Activated CD4-positive, alpha-beta T cell treated with anti-CD3 and anti-CD28 coated beads, Interleukin-10, Interleukin-2, amounts not matched to agents 100 ng/mL and 50 ng/mL, durations not matched to agents 16 hours and 8 hours (primary cell): ENCODE measurements at places on chromosomes 11 and 22.
A peak's percentile ranks its signal among the peaks of the same experiment; 100 is the strongest.

DNA sequence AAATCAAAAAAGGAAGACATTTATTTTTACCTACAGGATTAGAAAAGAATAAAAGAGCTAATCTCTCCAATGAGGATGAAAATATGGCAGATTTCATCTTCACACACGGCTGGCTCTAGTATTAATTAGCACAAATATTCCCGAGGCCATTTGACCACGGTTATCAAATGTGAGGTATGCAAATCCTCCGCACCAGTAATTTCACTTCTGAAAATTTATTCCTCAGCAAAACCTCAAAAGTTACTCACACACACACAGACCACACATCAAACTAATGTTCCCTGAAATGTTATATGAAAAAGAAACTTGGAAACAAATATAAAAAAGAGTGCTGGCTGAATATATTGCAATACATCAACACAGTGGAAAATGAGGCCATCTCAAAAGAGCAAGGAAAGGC lies 32.8 kb downstream of the CELSR1 start:
- no peak for DNase-seq

- DNase-seq, result no peak
Measured at GRCh38 chr11:3232956-3233355, 739 bp upstream of the MRGPRE start.

DNA sequence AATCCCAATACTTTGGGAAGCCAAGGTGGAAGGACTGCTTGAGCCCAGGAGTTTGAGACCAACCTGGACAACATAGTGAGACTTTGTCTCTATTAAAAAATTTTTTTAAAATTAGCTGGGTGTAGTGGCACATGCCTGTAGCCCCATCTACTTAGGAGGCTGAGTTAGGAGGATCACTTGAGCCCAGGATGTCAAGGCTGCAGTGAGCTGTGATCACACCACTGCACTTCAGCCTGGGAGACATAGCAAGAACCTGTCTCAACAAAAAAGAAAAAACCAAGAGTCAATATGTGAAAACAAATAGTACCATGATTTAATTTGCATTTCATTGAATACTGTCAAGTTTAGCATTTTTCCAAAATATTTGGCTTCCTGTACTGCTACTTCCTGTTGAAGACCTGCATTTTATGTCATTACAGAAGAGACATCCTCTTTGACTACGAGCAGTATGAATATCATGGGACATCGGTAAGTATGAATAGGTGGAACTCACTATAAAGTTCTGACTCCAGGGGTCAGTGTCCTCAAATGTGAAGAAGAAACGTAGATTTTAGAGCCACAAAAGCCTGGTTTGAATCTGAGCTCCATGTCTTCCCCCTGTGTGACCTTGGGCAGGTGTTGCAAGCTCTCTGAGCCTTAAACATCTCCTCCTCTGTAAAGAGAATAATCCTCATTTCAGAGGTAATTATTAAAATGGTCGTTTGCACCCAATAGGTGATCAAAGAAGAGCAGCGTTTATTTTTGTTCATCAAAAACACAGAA lies 16.0 kb downstream of the CDC45 start:
- no peak for DNase-seq

DNA sequence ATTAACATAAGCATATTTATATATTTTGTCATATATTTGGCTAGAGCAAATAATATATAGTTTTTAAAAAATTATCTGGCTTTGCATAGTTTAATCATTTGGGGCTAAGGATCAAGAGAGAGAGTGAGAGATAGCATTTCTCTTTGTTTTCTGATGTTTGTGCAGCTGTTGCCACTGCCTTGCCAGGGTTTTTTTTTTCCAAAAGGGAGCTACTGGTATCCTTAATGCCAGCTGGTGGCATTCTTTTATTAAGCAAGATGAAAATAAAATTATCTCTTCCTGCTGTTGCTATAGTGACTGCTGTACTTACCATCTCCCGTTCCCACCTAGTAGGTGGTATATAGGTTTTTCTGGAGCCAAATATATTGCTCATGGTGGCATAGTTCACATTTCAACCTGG lies 793.3 kb upstream of the ARHGAP42 start:
- DNase-seq, result no peak

DNA sequence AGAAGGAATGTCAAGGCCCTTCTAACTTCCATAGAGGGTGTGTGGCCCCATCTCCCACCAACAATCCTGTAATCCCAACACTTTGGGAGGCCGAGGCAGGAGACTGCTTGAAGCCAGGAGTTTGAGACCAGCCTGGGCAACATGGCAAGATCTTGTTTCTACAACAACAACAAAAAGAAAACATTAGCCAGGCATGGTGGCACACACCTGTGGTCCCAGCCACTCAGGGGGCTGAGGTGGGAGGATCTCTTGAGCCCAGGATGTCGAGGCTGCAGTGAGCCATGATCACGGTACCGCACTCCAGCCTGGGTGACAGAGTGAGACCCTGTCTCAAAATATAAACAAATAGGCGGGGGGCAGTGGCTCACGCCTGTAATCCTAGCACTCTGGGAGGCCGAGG lies 16.9 kb downstream of the TSPAN32 start:
- no peak for DNase-seq

- DNase-seq, result no peak
Measured at GRCh38 chr22:31881865-31882264, 62.5 kb upstream of the YWHAH start.

DNA sequence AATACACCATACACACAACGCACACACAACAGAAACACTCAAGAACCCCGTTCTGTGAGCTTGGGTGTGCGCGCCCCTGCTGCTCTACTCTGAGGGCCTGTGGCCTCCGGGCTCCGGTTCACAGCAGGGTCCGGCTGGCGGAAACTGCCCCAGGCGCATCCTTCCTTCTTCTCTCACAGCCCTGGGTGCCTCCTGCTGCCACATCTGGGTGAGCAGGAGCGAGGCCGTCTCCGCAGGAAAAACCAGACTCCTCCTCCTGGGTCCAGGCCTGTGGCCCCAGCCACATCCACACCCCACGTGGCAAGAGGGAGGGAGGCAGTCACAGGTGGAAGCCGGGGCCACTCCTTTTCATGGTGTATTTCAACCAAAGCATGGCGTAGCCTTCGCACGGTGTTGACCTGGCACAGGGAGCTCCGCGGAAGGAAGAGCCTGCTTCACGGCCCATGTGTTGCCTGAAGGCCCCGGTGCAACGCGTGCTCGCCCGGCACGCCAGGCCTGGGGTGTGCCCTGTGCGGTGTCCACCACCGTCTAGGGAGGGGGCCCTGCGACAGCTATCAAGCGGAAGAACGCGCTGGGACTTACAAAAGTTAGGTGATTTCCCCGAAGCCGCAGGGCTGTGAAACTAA lies 1502.7 kb downstream of the TBC1D22A start:
- DNase-seq, result no peak

- no peak for DNase-seq
Measured at GRCh38 chr11:14619603-14620531, 23.7 kb upstream of the PDE3B start.

GRCh38 chr11:124961972-124962609 lies 8.1 kb downstream of the CCDC15 start:
- peak; percentile 71 for DNase-seq

DNA sequence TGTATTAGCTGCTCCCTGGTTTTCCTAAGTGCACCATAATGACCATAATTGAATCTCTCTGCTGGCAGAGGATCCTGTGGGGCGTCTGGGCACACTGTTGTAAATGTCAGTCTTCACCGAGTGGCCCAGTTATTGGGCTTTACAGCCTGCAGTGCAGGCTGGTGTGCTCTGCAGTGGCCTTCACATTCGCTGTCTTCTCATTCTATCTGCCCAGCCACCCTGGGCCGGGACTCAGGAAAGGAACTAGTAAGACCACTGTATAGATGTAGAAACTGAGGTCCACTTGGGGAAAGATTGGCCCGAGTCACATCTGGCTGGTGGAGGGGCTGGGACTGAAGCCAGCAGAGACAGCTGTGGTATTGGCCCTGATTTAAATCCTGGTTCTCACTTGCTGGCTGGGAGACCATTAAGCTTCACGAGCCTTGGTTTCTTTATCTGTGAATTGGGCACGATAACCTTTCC lies 49.3 kb downstream of the TSPAN18 start:
- no peak for DNase-seq

GRCh38 chr11:9535189-9535781 lies 38.2 kb upstream of the WEE1 start:
- peak; percentile 81 for DNase-seq

DNA sequence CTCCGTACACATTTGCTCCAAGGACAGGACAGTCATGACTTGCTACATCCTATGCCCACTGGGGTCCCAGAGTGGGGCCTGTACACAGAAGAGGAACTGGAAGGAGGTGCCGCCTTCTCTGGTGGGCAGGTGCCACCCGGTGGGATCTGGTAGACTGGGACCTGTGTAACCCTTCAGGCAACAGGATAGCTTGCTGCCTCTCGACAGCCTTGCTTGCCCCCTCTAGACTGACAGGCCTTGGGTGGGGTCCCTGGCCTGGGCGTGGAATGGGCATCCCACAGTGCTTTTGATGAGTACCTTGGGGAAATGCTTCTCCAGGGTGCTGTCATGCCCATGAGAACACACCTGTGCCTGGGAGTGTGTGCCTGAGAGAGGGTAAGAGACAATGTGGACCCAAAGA lies 15.8 kb downstream of the SHANK3 start:
- no peak for DNase-seq

DNA sequence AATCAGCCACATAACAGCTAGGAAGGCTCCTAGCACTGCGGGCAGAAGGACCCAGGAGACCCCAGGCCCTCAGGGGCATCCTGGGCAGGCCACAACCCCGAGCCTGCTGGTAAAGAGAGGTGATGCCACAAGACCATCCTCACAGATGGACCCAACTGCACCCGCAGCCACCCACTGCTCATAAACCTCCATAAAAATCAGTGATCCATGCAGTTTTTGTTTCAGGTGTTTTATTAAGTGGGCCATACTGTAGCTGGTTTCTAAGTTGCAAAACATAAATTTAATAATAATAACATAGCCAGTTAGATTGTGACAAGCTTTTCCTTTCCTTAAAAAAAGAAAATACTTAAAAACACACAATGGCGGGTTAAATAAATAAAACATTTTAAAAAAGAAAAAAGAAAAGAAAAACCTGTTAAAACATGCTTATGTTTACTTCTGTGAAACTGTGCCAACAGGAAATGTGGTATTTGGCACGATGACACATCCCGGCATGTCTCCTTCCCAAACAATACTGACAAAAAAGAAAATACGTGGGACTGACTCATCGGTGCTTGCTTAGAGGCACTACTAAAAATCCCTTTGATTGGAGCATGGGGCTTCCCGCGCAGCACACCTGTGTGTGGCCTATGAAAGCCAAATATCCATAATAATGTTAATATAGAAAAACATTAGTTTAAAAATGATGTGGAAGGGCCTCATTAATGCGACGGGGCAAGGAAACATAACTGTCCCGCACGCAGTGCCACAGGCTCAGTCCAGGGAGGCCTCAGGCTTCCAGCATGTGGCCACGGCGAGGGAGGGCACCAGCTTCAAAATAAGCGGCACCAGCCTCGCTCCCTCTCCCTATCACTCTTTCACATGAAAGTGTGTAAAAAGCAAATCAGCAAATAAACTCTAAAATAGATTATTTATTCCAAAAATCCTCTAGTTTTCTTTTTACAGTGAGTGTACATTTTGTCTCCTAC lies 47.5 kb upstream of the SCUBE2 start:
- DNase-seq, result peak; percentile 58

DNA sequence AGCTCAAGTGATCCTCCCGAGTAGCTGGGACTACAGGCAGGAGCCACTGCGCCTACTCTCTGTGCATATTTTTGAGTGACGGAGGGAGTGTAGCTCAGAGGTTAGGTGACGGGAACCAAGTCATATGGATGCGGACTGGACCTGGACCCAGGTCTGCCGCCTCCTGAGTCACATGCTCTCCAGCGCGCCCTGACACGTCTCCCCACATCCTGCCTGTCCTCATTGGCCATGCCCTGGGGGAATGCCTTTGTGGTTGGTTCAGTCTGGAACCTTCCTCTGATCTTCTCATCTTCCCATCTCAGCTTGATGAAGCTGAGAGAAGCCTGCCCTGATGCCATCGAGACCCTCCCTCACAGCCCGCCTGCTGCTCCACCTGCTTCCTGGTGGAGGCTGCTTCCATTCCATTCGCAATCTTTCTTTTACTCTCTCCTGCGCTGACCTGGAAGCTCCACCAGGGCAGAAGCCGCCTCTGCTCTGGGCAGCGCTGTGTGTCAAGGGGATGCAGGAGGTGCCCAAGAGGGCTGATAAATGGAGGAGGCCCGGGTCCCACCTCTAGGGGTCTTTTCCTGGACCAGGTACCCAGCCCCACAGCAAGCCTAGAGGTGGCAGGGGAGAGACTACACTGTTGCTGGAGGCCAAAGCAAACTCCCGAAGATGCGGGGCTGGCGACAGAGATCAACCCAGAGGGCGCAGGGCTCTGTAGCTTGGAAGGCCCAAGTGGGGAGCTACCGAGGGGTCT lies 13.9 kb upstream of the BAIAP2L2 start:
- DNase-seq, result no peak

GRCh38 chr11:69301455-69302401 lies 7.8 kb downstream of the MYEOV start:
- DNase-seq, result peak; percentile 43

- peak; percentile 51 for DNase-seq
Measured at GRCh38 chr11:46489656-46490560, 98.3 kb upstream of the CHRM4 start.

DNA sequence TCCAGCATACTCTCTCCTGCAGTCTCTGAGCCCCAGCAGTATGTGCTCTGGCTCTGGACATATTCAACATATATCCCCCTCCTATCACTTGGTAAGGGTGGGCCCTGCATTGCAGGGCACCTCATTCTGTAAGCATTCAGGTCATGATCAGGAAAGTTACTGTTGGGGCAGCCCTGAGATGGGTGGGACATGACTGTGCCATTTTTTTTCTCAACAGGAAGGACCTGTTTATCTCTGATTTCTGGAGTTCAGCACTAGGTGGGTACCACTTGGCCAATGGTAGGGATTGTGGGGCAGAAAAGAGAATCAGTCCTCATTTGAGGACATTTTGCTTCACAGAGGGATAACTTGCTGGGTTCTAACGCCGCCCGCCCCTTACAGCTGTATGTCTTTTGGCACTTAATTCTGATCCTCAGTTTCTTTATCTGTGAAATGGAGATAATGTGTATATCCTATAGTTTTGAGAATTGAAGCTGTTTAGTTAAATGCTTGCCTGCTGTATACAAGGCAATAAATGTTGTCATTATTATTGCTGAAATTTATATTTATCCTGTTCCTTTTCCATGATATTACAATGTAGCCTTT lies 2.2 kb downstream of the SRRD start:
- no peak for DNase-seq

GRCh38 chr11:13268791-13269190 lies 8.8 kb upstream of the BMAL1 start:
- DNase-seq, result no peak

DNA sequence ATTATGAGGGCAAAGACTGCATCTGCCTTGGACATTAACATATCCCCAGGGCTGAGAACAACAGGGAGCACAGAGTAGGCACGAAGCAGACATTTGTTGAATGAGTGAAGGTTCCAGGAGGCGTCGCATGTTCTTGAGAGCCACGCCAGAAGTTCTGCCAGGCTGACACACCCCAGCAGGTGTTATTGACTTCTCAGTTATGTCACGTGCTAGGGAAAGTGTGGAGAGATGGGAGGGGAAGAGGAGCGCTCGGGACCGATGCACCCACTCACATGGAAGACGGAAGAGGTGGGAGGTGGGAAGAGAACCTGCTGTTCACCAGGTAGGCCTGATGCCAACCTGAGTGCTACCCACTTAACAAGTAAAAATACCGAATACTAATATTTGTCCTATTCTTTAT lies 232.8 kb downstream of the LARGE1 start:
- DNase-seq, result no peak

GRCh38 chr11:45812581-45813548 lies 7.9 kb downstream of the SLC35C1 start:
- no peak for DNase-seq

GRCh38 chr11:11882539-11882938 lies 40.8 kb downstream of the USP47 start:
- DNase-seq, result no peak

- no peak for DNase-seq
Measured at GRCh38 chr22:46727813-46728364, 10.2 kb downstream of the CERK start.
